Ascending aorta (tissue), 2 donors: ENCODE measurements at places on chromosomes 13 and 19.

- DNase-seq = no peak
- no peaks in the 10 kb centered on the region for H3K4me1 ChIP-seq
- H3K27ac ChIP-seq = no peak overlapping the region
- H3K4me3 ChIP-seq = no peak overlapping the region
- H3K27me3 ChIP-seq = no peaks in the 10 kb centered on the region
These were observed 21.4 kb upstream of the PSG9 start for GRCh38 chr19:43290568-43291359.

DNA sequence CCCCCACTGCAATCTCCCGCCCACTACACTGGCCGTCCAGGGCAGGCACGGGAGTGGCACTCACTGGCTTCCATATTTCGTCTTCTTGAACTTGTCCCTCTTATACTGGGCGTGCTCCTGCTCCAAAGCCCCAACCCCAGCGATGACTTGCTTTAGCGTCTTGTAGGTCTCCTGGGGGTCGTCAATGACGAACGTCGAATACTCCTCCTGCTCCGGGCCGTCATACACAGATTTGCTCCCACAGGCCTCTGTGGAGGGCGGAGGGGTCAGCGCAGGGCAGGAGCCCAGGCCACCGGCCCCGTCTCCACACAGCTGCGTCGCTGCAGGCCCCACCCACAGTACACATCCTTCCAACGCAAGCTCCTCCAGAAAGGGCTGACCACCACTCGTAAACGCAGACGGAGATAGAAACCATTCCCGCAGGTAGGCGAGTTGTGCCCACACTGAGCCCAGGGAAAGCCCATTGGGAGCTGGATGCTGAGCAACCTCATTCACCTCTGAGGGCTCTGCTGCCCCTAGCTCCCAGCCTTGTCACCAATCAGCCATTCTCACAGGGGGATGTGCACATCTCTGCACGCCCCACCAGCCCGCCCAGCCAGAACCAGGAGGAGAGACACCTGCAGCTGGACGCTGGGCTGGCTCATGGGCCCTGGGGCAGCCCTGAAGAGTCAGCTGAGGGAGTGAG lies 7.9 kb upstream of the C13orf46 start:
- H3K27me3 ChIP-seq = no peaks in the 10 kb centered on the region
- peaks cover 45% of the 10 kb centered on the region for H3K36me3 ChIP-seq
- no peak for DNase-seq
- no peak overlapping the region for H3K27ac ChIP-seq
- H3K4me3 ChIP-seq = no peak overlapping the region

DNA sequence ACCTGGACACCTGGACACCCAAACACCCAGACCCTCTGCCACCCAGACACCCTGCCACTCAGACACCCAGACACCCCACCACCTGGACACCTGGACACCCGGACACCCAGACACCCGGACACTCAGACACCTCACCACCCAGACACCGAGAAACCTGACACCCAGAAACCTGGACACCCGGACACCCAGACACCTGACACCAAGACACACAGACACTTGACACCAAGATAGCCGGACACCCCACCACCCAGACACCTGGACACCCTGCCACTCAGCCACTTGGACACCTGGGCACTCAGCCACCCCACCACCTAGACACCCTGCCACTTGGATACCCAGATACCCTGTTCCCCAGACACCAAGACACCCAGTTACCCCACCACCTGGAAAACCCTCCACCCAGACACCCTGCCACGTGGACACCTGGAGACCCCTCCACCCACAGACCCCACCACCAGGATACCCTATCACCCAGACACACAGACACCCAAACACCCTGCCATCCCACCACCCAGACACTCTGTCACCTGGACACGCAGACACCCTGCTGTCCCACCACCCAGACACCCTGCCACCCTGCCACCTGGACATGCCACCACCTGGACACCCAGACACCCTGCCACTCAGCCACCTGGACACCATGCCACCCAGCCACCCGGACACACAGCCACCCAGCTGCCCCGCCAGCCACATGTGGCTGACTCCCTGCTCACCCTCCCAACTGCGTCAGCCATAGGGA lies 17.4 kb downstream of the C19orf12 start:
- H3K4me3 ChIP-seq = no peak overlapping the region
- H3K27me3 ChIP-seq = no peaks in the 10 kb centered on the region
- DNase-seq = no peak
- no peaks in the 10 kb centered on the region for H3K4me1 ChIP-seq
- H3K27ac ChIP-seq = no peak overlapping the region
- peaks cover 6% of the 10 kb centered on the region for H3K36me3 ChIP-seq

GRCh38 chr13:72839831-72840426 lies 58.0 kb downstream of the PIBF1 start:
- peaks cover 12% of the 10 kb centered on the region for H3K36me3 ChIP-seq
- no peaks in the 10 kb centered on the region for H3K4me1 ChIP-seq
- H3K4me3 ChIP-seq = no peak overlapping the region
- H3K27ac ChIP-seq = no peak overlapping the region

- peaks cover 9% of the 10 kb centered on the region for H3K4me1 ChIP-seq
- no peak overlapping the region for H3K4me3 ChIP-seq
- peaks cover 23% of the 10 kb centered on the region for H3K27me3 ChIP-seq
- no peak for DNase-seq
- H3K36me3 ChIP-seq = no peaks in the 10 kb centered on the region
These were observed 1.9 kb upstream of the PLPPR3 start for GRCh38 chr19:823565-824121.

GRCh38 chr19:56167064-56167578 lies 8.7 kb upstream of the GALP start:
- no peak overlapping the region for H3K4me3 ChIP-seq
- no peaks in the 10 kb centered on the region for H3K36me3 ChIP-seq
- no peaks in the 10 kb centered on the region for H3K27me3 ChIP-seq
- no peak for DNase-seq
- no peak overlapping the region for H3K27ac ChIP-seq

DNA sequence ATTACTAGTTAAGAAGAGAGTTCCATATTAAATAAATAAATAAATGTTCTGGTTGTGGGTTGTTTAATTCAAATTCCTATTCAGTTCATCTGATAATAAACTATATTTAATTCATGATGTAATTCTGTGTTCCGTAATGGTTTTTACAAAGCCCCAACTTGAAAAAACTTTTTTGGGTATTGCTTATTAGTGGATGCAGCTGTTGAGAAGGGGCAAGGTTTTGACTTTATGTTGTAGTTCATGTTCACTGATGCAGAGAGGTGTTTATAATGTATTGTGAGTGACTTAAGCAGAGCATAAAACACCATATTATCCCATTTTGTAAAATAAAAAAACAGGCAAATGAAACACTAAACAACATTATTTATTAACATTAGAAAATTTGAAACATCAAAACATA lies 107.3 kb upstream of the TNFSF11 start:
- H3K36me3 ChIP-seq = no peaks in the 10 kb centered on the region
- DNase-seq = no peak
- H3K4me1 ChIP-seq = no peaks in the 10 kb centered on the region
- no peaks in the 10 kb centered on the region for H3K27me3 ChIP-seq
- no peak overlapping the region for H3K27ac ChIP-seq

GRCh38 chr19:45576682-45577081 lies 7.9 kb downstream of the OPA3 start:
- H3K36me3 ChIP-seq = no peaks in the 10 kb centered on the region
- H3K4me1 ChIP-seq = no peaks in the 10 kb centered on the region
- no peak overlapping the region for H3K27ac ChIP-seq
- H3K4me3 ChIP-seq = no peak overlapping the region
- H3K27me3 ChIP-seq = no peaks in the 10 kb centered on the region

DNA sequence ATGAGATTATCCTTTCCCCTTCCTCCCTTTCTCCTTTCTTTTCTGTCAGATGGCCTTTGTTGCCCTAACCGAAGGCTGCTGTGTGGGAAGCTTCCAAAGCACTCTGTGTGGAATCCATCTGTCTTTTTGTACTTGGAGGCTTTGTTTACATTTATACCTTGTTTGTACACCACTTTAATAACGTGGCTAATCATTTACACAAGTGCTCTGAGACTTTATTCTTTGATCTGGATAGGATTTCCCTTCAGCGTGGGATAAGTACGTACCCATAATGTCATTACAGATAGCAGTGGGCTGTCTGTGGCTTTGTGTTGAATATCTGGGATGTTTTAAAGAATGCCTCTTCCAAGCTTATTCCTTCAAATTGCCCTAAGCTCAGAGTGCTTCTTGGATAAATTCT lies 684.7 kb upstream of the SLITRK5 start:
- no peaks in the 10 kb centered on the region for H3K36me3 ChIP-seq
- no peak for DNase-seq
- no peaks in the 10 kb centered on the region for H3K4me1 ChIP-seq
- H3K27ac ChIP-seq = no peak overlapping the region
- no peaks in the 10 kb centered on the region for H3K27me3 ChIP-seq
